ENCODE measurements at places on chromosomes 1 and 21.

GRCh38 chr1:234647758-234648157, 37.8 kb upstream of the IRF2BP2 start:
- DNase-seq = peak; percentile 91

DNA sequence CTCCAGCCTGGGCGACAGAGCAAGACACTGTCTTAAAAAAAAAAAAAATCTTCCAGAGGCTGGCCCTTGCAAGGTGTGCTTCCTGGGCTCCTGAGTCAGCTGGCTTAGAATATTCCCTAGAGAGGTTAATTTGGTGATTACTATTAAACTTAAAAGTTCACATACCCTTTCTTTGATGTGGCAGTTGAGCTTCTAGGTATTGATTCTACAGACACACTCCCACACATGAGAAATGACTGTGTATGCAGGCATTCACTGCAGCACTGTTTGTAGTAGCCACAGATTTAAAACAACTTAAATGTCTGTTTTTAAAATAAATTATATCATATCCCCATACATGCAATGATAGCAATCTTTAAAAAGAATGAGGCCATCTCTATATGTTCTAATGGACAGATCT, 93.4 kb downstream of the GDAP2 start:
- no peak for DNase-seq

DNA sequence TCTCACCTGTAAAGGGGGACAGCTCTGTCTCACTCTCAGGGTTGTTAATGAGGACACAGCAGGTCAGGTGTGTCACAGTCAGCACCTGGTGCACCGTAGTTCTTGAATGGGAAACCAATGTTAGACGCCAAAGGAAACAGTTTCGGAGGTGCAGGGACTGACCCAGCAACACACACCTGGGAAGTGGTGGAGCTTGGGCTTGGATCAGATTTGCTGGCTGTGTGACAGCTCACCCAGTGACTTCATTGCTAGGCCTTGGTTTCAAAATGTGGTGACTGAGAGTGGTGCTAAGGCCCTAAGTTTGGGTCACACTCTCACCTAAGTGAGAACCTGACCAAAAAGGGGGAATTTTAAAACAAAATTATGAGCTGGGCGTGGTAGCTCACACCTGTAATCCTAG, 34.9 kb downstream of the ALPL start:
- no peak for DNase-seq

DNA sequence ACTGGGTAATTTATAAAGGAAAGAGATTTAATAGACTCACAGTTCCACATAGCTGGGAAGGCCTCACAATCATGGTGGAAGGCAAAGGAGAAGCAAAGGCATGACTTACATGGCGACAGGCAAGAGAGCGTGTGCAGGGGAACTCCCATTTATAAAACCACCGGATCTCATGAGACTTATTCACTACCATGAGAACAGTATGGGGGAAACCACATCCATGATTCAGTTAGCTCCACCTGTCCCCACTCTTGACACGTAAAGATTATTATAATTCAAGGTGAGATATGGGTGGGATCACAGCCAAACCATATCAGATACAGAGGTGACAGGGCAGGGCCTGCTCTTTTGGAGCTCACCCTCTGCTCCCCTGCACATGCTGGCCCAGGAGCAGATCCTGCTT, 31.4 kb upstream of the TMEM61 start:
- no peak for DNase-seq

GRCh38 chr21:46459356-46460112, 843 bp downstream of the DIP2A start:
- DNase-seq = peak; percentile 16

DNA sequence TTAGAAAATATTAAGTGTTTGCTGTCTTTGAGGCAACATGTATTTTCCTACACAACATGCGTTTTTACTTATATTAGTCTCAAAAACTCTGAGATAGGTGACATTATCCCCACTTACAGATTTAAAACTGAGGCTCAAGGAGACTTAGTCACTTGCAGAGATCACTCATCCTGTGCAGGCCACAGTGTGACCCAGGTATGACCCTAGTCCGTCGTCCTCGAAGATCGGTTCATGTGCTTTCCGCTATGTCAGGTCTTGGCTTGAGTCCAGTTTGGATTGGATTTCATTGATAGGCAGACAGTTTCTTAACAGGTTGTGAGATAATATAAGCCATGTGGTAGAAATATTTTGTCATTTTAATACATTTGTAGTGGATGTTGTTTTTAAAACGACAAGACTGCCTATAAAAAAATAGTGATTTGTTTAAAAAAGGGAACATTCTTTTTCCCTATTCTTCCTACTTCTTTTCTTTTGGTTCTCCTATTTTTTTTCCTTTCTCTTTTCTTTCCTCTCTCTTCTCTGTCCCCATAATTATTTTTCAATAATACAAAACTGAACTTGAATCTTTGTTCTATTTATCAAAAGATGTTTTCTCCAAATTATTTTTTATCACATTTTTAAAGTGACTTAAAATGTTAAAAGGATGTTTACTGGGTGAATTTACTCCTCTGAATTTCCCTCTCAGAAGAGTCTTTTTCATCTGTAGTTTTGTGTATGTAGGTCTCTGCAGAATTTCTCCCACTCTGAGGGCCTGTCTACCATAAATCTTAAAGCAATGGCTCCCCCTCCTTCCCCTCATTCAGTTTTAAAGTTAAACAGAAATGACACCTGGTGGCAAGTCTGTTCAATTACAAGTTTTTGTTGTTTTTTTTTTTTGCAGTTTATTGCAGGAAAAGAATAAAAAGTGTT, 81.8 kb downstream of the PHTF1 start:
- no peak for DNase-seq

- peak; percentile 79 for DNase-seq
Measured at GRCh38 chr1:16145662-16146278, 10.1 kb downstream of the EPHA2 start.

DNA sequence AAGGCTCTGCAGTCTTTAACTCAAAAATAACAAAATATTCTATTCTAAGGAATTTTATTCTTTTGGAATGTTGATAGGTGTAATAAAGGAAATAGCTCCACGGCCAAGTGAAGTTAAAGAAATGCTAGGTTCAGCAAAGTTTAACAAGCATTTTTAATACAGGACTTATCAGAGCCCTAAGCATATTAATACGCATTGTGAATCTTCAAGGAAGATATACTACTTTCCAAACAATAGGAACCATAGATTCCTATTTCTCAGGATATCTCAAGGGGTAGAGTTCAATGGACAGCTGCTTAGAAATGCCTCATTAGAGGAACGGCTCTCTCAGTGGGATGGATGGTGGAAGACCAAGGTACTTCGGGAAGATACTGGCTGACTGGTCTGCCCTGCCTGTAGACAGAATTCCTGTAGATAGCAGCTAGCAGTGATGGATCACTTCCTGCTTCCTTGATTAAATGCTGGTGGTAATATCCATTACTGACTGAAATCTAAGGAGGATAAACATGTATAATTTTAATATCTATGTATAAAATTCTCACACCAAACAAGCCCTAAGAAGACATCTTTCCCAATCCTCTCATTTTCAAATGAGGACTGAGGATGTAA, 8.1 kb upstream of the LRRC8C start:
- DNase-seq = no peak
